NB4 (cell line): ENCODE measurements at places on chromosomes 4 and X.

DNA sequence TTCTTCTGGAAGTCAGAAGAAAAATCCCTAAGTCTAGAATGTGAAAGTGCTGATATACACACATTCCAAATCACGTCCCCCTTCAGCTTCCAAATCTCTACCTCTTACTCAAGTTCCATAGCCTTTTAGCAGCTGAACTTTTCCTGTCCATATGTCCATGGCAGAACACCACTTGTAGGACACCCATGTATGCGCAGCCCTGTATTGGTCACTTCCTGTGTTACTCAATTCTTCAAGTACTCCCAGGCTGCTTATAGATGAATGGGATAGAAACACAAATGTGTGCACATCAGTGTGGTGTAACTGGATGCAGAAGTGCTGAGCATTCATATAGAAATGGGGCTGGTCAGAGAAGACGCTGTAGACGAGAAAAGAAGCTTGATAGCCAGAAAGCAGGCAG is 18.8 kb downstream of the SRPX2 start:
- DNase-seq: peak; percentile 16

GRCh38 chr4:106366026-106366425 is 2.6 kb downstream of the GIMD1 start:
- DNase-seq: no peak

DNA sequence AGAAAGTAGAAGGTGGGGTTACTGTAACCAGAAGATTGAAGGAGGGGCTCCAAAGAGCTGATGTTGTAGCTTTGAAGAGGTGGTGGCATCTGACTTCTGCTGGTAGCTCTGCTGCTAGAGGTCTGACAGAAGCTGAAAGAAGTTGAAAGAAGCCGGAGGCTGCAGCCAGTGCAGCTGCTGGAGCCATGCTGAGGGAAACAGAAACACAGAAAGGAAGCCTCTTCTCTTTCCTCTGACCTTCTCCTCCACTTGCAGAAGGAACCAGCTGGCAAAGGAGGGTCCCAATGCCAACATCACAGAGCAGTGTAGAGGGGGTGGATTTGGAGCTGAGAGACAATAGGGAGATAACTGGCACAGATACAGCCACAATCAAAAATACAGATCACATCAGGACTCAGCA is 89.3 kb upstream of the HHIP start:
- no peak for DNase-seq

GRCh38 chr4:70651864-70652506 is 14.3 kb downstream of the JCHAIN start:
- DNase-seq: peak; percentile 45

DNA sequence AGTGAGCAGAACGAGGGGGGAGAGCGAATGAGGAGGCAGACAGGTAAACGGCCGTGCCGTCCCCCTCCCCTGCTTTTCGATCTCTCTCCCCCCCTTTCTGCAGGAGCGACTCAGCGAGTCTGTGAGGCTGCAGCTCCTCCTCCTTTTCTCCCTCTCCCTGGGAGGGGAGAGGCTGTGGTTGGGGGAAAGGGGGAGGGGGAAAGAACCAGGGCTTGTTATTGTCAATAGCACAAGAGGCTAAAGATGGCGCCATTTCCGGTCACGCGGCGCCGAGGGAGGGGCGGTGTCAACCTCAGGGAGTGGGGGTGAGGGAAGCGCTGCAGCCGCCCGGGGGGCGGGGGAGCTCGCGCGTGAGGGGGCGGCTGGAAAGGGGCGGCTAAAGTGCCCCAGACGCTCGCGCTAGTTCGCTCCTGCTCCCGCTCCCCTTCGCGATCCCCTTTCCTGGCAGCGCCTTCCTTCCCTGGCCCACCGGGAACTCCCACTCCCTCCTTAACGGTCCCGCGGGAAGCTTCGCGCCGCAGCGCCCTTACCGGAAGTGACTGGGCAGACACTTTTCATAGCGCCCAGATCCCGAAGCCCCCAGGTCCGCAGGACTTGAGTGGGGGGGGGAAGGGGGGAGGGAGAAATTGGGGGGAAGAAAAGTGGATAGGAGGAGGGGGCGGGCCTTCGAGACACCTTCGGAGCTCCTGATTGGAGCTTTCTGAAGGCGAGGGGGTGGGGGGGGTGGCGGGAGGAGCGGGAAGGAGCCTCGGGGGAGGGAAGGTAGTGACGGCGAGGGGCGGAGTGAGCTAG is at the start of gene CUL4B:
TSS of gene CUL4B (minus strand) at position 121 of the 792 bp plus-strand sequence. CDS start 324 bp downstream, outside the sequence.
- DNase-seq: peak; percentile 96

GRCh38 chr4:180333162-180333561 is 1910.0 kb upstream of the TENM3 start:
- no peak for DNase-seq
